ENCODE measurements at places on chromosomes 7 and 10. TPM values are rescaled to one million over a fixed set of nuclear protein-coding genes. Genes with fewer than 3 reads are reported as not detected.
A peak's percentile ranks its signal among the peaks of the same experiment; 100 is the strongest.

DNA sequence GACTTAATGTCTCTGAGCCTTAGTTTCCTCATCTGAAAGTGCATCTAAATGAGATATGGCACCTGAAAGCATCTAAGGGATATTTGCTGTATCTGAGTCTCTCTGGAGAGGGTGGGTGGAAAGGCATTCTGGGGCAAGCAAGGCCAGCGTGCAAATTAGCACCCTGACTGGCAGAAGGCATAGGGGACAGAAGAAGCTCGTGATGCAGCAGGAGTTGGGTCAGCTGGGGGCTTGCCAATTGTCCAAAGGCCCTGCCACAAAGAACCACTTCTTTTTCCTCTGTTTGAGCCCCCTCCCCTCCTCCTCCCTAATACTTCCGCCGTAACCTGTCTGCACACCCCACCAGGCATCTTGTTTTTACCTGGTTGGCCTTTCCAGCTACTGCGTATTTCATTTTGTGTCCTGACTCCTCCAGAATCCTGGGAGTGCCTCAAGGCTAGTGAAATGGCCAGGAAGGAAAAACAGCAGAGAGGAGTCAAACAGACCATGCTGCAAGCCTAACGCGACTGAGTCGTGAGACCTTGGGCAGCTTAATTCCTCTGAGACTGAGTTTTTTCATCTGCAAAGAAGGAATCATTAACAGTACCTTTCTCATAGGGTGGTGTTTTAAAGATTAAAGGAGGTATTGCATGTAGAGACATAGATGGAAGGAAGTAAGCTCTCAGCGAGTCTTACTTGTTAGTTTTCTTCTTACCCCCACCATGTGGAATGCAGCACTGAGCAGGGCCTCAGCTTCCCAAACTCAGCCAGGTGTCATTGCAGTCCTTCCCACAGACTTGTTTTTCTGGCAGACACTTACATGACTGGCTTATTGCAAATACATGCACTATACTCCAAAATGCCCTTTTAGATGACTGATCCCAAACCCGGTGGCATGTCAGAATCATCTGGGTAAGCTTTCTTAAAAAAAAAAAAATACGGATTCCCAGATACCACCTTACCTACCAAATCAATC lies 49.1 kb upstream of the MXI1 start:
- no peaks in the 10 kb centered on the region for H3K36me3 ChIP-seq
- no peaks in the 10 kb centered on the region for H3K4me1 ChIP-seq
- no peak overlapping the region for H3K4me3 ChIP-seq
- H3K27me3 ChIP-seq: no peaks in the 10 kb centered on the region
- DNase-seq: no peak

DNA sequence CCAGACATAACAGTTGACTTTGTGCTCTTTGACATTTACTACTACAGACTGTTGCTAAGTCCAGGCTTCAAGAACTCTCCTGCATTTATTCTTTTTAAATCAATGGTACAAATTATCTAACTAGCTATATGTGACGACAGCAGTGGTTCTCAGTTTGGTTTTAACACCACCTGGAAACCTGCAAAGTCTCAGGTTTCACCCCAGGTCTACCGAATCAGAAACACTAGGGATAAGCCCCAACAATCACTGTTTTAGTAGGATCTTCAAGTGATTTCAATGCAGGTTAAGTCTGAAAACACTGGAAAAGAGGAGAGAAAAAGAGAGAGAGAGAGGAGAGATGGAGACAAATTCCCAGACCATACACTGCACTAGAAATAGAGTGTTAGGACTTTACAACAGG lies 519.0 kb downstream of the PCDH15 start:
- H3K27ac ChIP-seq: no peak overlapping the region
- no peak overlapping the region for H3K4me3 ChIP-seq
- H3K4me1 ChIP-seq: no peaks in the 10 kb centered on the region
- H3K27me3 ChIP-seq: peaks cover 27% of the 10 kb centered on the region
- DNase-seq: no peak
- no peaks in the 10 kb centered on the region for H3K36me3 ChIP-seq

GRCh38 chr7:104174798-104175197 lies 33.0 kb downstream of the ORC5 start:
- H3K27ac ChIP-seq: no peak overlapping the region
- H3K4me3 ChIP-seq: no peak overlapping the region
- no peak for DNase-seq

GRCh38 chr7:135853499-135853898 lies 104.9 kb upstream of the FAM180A start:
- DNase-seq: peak; percentile 7
- no peaks in the 10 kb centered on the region for H3K27me3 ChIP-seq
- H3K36me3 ChIP-seq: no peaks in the 10 kb centered on the region
- no peak overlapping the region for H3K4me3 ChIP-seq

GRCh38 chr10:32017044-32017443 lies 39.2 kb downstream of the KIF5B start:
- H3K36me3 ChIP-seq: peaks cover 98% of the 10 kb centered on the region
- no peaks in the 10 kb centered on the region for H3K27me3 ChIP-seq
- no peak for DNase-seq
- no peak overlapping the region for H3K27ac ChIP-seq

The CRTAC1 gene
- total RNA-seq: not detected

Data from MCF 10A (cell line).